ENCODE measurements at places on chromosomes 4 and X.

DNA sequence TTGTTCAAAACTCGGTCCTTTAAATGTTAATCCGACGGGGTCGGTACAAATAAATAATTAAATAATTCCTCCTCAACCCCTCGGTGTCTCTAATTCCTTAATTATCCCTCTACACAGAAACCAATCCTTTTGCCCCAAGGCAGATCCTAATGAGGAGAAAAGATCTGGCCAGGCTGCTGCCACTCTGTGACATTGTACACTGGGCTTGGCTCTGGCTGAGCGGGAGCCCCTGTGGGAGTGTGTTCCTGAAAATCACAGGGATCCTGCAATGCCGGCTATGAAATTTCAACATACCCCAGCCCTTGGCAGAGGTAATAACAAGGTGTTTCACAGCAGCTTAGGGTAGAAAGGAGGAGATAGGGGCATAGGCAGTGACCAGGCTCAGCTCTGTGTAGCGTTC lies 96.0 kb downstream of the DHRSX start:
- DNase-seq = no peak

GRCh38 chrX:86023811-86024210 lies 23.5 kb downstream of the CHM start:
- DNase-seq = no peak

DNA sequence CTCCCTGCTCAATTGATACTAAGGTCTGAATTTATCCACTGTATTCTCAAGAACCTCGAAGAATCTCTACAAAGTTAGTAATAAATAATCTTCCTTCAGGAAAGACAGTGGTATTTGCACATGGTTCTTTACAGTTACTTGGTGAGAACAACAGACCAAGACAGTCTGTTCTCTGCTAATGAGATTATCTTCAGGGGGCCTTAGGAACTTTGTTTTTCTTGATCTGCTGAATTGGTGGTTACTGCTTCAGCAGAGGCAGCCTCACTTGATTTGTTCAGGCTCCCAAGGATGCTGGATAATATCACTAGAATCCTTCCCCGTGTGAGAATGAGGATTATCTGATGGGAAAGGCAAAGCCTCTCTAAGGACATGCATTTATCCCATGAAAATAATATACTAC lies 64.8 kb downstream of the CBR4 start:
- DNase-seq = no peak

GRCh38 chr4:169239221-169239905 lies 31.4 kb downstream of the SH3RF1 start:
- DNase-seq = no peak

DNA sequence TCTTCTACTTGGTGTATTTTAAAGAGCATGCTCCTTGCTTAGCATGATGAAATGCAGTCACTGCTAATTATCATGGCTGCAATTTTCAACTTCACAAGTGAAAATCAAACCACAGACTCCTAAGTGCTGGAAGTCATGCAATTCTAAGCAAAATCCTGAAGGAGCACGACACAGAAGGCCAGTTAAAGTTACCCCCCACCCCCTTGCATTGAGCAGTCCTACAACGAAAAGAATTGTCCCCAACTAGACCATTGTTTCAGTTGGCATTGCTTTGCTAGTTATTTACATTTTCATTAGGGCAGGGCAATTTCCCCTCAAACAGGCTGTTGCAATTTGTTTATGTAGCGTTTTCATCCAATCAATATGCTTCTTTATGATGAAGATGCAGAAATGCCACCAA lies 321.2 kb downstream of the PCDH7 start:
- no peak for DNase-seq

- no peak for DNase-seq
These were observed 20.2 kb upstream of the LIMCH1 start for GRCh38 chr4:41517747-41518146.

Data from stimulated activated CD4-positive, alpha-beta T cell treated with anti-CD3 and anti-CD28 coated beads, TNF-alpha, amount 100 ng/mL, for 4 hours (primary cell).